ENCODE measurements at places on chromosomes 6 and 20.

GRCh38 chr6:116797585-116797984 is 31.3 kb downstream of the GPRC6A start:
- no peak for DNase-seq

- DNase-seq: no peak
Observed at GRCh38 chr6:68211242-68211795, 423.8 kb upstream of the ADGRB3 start.

GRCh38 chr6:159645640-159646039 is 47.4 kb downstream of the SOD2 start:
- DNase-seq: no peak

- peak; percentile 32 for DNase-seq
Observed at GRCh38 chr20:49888212-49889000, 26.9 kb downstream of the SPATA2 start.

GRCh38 chr20:40673442-40673841 is 15.6 kb downstream of the MAFB start:
- DNase-seq: no peak

DNA sequence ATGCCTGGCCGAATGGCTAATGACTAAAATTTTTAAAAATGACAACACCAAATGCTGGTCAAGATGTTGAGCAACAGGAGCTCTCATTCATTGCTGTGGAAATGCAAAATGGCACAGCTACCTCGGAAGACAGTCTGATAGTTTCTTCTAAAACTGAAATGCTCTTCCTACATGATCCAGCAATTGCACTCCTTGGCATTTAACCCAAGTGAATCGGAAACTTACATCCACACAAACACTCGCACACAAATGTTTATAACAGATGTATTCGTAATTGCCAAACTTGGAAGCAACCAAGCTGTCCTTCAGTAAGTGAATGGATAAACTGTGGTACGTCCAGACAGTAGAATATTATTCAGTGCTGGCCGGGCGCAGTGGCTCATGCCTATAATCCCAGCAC is 56.4 kb upstream of the NCOA3 start:
- DNase-seq: no peak

DNA sequence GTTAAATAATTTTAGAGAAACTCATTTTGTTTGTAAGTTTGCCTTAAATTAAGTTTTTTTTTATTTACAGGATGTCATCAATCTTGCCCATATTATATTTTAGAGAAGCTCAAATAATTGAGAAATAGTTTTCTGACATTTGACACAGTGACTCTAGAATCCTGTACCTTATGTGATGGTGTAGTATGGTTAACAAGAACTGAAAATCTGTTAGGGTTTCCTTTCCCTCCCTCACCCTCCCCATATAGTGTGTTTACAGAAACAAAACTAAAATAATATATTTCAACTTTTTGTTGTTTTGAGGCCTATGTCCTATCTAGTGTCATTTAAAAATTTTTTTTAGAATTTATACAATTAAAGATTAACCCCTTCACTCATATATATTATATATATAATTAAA is 91.8 kb downstream of the SESN1 start:
- DNase-seq: no peak

GRCh38 chr20:5658912-5659345 is 91.3 kb upstream of the SHLD1 start:
- DNase-seq: no peak

GRCh38 chr6:34969662-34970265 is 80.7 kb downstream of the ANKS1A start:
- DNase-seq: peak; percentile 4

- no peak for DNase-seq
Observed at GRCh38 chr6:88970301-88970700, 6.9 kb upstream of the RNGTT start.

DNA sequence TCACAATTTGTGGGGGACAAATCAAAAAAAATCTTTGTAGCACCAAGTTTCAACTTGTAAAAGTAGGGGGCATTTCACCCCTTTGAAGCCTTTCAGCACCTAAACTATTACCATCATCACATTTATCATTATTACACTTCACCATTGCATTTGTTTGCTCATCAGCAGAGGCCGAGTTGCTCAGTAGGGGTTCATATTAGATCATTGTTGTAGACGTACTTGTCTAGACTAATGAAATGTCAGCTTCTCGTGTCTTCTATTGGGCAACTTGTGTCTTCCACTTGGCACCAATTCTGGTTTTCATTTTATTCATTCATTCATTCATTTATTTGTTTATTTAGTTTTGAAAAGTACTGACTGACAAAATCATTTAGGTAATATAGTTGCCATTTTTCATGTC is 338.3 kb upstream of the KCNQ5 start:
- DNase-seq: no peak

DNA sequence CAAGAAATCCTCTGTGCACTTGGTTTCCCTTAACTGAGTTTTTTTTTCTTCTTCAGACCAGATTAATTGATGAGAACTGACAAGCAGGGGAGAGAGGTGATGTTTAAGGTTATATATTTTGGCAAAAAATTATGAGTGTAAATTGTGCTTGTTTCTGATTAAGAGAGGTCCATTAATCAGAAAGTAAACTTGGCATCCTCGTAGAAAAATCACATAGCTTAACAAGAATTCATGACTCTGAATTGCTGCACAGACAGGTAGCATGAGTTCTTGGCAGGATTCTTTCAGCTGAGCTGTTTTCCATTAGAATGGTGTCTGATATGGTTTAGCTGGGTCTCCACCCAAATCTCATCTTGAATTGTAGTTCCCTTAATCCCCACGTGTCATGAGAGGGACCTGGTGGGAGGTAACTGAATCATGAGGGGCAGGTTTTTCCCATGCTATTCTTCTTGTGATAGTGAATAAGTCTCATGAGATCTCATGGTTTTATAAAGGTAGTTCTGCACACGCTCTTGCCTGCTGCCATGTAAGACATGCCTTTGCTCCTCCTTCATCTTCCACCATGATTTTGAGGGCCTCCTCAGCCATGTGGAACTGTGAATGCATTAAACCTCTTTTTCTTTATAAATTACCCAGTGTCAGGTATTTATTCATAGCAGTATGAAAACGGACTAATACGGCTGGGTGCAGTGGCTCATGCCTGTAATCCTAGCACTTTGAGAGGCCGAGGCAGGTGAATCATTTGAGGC is 34.2 kb upstream of the DDR1 start:
- no peak for DNase-seq

- no peak for DNase-seq
Observed at GRCh38 chr6:16901782-16902181, 140.5 kb upstream of the ATXN1 start.
